T1000 (cell line): ENCODE measurements at places on chromosomes 11 and 22.

GRCh38 chr11:76228071-76228874 is 22.0 kb upstream of the WNT11 start:
- DNase-seq = no peak

- DNase-seq = no peak
Observed at GRCh38 chr11:69818231-69818602, 999 bp downstream of the FGF3 start.

GRCh38 chr11:15547685-15548084 is 433.0 kb downstream of the INSC start:
- DNase-seq = no peak

DNA sequence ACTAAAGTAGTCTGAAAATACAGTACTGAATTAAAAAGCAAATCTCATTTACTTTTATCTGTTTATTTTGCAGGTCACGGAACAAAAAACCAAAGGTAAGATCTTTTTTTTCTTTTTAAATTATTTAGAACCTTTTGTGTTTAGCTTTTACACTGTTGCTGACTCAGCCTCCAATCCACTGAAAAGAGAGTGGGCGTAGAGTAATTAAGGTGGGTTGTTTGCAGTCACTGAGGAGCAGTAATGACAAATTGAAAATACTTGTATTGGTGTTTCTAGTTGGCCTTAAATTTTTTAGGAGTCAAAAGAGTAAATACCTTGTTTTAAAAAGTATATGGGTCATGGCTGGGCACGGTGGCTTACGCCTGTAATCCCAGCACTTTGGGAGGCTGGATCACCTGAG is 73.4 kb downstream of the TNRC6B start:
- no peak for DNase-seq

GRCh38 chr11:68125164-68125563 is 4.0 kb upstream of the CHKA start:
- no peak for DNase-seq

- no peak for DNase-seq
Observed at GRCh38 chr11:123799438-123799837, 6.7 kb downstream of the OR6M1 start.

DNA sequence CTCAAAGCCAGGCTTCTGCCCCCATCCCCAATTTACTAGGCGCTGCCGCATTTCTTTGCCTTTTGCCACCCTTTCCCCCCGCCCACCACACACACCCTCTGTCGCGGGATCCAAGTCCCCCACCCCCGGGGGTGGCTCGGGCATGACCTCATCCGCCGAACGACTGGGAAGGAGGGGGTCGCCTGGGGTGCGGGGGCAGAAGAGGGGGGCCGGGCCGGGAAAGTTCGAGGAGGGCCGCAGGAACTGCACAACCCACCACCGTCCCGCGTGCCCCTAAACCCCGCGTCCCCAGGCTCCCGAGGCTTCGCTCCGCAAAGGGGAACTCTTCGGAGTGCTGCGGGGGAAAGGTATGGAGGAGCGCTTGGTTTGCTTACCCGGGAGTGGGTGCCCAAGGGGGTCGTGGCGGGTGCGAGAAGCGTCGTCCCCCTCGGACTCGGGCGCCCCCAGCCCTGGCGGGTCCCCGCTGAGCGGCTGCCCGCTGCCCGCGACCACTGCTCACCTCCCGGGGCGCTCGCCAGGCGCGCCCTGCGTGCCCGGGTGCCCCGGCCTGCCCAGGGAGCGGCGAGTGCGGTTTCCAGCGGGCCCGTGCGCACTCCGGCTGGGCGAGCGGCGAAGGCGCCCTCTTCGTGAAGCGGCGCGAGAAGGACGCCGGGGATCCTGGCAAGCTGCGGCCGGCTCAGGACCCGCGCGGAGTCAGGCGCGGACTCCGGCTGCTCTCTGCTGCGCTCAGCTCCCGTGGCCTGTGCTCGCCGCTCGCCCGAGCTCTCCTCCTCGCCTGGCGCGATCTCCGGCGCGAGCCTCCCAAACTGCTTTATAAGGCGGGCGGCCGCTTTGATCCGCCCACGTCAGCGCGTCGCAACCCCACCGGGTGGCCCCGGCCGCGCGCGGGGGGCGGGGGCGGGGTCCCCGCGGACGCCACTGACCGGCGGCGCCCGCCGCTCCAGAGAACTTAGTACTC is 4.0 kb upstream of the WNT11 start:
- DNase-seq = peak; percentile 51

- DNase-seq = no peak
Observed at GRCh38 chr22:34308101-34308500, 387.8 kb upstream of the LARGE1 start.

GRCh38 chr22:31136711-31137110 is 3.6 kb downstream of the PLA2G3 start:
- DNase-seq = no peak

DNA sequence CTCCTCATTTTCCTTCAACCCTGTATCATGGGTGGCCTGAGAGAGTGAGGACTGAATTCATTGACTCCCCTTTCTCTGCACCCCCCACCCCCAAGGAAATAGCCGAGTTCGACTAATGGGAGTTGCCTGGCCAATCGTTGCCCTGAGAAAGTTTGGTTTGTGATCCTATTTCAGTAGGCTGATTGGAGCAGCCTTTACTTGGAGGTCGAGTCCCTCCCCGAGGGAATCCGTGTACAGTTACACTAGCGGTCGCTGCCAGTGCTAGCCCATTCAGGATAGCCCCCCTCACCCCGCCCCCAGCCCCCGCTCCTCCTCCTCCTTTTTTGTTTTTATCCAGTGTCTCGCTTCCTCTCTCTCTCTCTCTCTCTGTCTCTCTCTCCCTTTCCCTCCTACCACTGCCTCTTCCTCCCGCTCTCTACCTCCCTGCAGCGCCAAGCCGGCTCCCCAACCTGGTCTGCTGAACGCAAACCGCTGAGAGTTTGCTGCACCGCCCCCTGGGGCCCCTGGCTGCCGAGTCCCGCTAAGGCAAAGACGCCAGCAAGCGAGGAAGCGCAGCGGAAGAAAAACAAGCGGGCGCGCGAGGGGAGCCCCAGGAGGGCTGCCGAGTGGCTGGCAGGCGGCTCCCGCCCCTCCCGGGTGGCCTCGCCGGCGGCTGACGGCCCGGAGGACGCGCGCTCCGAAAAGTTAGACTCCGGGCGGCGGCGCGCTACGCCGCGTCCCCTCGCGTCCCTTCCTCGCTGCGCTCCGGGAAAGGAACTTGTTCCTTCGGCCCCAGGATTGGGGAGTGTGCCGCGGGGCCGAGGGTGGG is at the start of gene GRAMD1B:
GRAMD1B (plus strand) TSS at position 357 of the 808 bp plus-strand sequence. CDS start 524 bp downstream, outside the sequence.
- DNase-seq = peak; percentile 63

DNA sequence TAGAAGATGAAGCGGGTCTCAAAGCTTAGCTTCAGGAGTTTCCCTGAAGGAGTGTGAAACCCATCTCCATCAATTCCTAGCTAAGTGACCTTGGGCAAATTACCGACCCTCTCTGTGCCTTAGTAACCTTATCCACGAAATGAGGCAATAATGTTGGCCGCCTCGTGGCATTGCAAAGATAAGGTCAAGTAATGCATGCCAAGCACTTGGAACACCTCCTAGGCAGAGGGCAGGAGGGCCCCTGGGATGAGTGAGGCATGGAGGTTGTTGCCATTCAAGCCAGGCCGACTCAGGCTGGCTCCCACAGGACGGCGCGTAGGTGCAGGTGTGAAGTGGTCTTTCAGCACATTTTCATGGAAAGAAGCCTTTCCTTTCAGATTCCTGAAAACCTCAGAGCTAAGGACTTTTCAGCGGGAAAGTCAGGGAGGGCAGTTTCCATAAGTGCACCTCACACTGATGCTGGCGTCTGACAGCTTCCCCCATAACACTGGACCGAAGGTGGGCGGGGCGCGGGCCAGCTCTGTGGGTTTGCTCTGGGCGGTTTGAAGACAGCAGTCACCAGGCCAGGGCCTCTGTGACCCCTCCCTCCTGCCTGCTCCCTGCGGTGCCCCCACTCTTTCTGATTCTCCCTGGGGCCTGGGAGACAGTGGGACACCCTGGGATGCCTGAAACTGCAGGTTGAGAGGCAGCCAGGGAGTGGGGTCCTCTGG is 25.2 kb downstream of the RPS6KA4 start:
- no peak for DNase-seq

- no peak for DNase-seq
Observed at GRCh38 chr22:19842393-19843106, 12.1 kb downstream of the GNB1L start.

GRCh38 chr22:27724709-27725108 is 76.8 kb downstream of the MN1 start:
- no peak for DNase-seq

- DNase-seq = no peak
Observed at GRCh38 chr11:71449596-71449995, 1.4 kb upstream of the DHCR7 start.

- no peak for DNase-seq
Observed at GRCh38 chr11:66835768-66836405, 7.4 kb upstream of the RCE1 start.

GRCh38 chr11:45267052-45267451 is 19.1 kb downstream of the SYT13 start:
- no peak for DNase-seq

GRCh38 chr22:20839837-20840645 is 18.6 kb downstream of the PI4KA start:
- no peak for DNase-seq

DNA sequence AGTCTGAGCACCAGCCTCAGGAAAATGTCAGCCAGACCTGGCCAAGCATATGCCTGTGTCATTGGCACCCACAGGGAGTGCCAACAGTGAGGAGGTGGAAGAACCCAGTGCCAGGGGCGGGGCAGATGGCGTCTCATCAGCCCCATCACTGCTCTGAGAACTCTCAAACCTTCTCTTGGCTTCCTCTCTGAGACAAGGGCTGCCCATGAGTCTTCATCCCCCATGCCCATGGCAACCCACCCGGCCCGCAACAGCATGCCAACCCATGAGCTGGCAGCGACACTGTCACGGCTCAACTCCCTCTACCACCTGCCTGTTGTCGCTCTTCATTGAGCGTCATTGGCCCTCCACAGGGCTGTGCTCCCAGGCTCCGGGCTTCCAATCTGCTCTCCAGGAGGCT is 340.5 kb downstream of the BUD13 start:
- no peak for DNase-seq

GRCh38 chr22:42500836-42501179 is 18.8 kb downstream of the RRP7A start:
- DNase-seq = no peak
